ENCODE measurements at places on chromosomes 7 and 10.

- DNase-seq: no peak
Measured at GRCh38 chr7:117495308-117495707, 15.5 kb downstream of the CFTR start.

- DNase-seq: no peak
Measured at GRCh38 chr7:47253650-47254080, 328.2 kb downstream of the TNS3 start.

DNA sequence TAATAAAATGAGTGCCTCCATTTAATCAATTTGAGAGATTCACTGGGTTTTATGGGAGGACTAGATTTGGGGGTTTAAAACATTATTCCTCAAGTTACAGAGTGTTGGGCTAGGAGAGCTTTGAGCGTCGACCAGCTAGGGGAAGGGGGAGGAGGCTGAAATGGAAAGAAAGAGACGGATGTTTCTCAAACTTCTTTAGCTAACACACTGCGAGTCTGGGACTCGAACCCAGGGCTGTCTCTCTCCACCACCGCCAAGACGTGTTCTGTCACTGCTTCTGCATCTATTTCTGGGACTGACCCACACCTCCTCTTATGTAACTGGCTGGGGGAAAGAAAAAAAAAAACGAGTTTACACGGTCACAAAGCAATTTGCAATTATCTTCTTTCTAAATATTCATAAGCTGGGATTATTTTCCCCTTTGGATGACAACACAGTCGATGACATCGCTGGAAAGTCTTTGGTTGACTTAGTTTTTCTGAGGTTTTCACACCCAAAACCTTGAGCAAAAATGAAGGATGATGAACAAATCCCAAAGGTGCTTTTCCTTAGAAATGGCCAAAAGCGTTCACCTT is 27.2 kb downstream of the CHST15 start:
- no peak for DNase-seq

- DNase-seq: no peak
Measured at GRCh38 chr10:67793313-67793712, 44.7 kb downstream of the DNAJC12 start.

GRCh38 chr10:12667052-12667451 is 317.7 kb downstream of the CAMK1D start:
- DNase-seq: no peak

DNA sequence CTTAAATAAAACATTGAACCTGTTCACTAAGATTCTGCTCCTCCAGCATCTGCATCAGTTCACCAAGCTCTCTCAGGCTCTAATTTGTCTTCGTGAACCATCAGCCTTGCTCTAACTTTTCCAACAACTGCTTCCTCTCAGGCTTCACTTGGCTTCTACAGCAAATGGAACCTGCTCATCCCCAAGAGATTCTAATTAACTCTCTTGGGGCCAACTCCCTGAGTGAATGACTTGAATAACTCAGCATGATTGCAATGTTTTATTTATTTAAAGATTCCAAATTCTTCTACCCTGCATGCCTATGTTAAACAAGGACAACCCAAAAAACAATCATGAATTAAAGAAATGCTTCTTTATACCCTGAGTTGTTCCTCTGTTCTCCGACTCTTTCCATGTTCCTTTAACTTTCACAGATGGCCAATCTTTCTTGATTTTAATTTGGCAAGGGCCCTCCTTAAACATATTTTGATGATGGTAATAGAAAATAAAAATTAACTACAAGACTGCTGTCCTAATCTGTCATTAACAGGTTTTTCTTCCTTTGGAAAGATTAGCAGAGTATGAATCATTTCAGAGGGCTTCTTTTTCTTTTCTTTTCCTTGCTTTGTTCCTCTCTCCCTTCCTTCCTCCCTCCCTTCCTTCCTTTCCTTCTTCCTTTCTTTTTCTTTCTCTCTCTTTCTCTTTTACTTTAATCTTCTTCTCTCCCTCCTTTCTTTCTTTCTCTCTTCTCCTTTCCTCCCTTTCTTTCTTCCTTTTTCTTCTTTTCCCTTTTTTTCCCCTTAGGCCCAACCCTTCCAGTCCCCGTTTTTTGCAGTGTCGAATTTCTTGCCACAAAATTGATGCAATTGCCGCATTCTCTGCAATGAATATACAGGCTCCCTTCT is 195.0 kb upstream of the RHOBTB1 start:
- DNase-seq: no peak

DNA sequence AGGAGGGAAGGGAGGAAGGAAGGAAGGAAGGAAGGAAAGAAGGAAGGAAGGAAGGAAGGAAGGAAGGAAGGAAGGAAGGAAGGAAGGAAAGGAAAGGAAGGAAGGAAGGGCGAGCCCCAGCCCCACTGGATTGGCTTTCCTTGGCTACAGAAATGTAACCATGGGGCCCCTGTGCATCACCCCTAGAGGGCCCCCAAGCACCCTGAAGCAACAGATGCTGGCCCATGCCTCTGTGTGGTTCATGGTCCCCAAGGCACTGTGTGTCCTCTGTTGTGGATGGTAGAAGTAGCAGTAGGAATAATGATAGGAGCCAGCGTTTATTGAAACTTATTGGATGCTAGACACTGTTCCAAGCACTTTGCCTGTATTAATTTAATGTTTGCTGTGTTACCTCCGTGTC is 116.6 kb upstream of the MACROH2A2 start:
- DNase-seq: no peak

GRCh38 chr7:156497776-156498509 is 142.6 kb upstream of the RNF32 start:
- DNase-seq: no peak

- DNase-seq: no peak
Measured at GRCh38 chr7:53214463-53214862, 179.0 kb downstream of the POM121L12 start.

- no peak for DNase-seq
Measured at GRCh38 chr10:54613162-54613561, 187.9 kb downstream of the PCDH15 start.

DNA sequence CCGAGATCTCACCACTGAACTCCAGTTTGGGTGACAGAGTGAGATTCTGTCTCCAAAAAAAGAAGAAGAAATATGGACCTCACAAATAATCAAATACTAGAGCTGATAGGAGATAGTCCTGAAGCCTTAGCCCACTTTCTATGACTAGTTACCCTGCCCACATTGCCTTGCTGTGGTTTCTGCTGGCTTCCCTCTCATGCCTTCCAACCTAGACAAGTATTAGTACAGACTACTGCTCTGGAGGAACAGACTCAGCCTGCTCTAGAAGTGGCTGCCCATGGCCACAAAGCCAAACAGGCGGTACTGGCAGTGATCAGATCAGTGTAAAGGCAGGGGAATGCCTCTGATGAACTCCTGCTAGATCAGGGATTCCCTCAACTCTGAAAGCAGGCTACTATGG is 89.7 kb upstream of the PRKAR2B start:
- DNase-seq: no peak

GRCh38 chr10:96767611-96768010 is 47.3 kb upstream of the PIK3AP1 start:
- no peak for DNase-seq

Measured in stimulated activated CD8-positive, alpha-beta memory T cell treated with anti-CD3 and anti-CD28 coated beads, Interleukin-4, amount 100 ng/mL, for 4 hours (primary cell).